ENCODE measurements at places on chromosomes 4 and X.

DNA sequence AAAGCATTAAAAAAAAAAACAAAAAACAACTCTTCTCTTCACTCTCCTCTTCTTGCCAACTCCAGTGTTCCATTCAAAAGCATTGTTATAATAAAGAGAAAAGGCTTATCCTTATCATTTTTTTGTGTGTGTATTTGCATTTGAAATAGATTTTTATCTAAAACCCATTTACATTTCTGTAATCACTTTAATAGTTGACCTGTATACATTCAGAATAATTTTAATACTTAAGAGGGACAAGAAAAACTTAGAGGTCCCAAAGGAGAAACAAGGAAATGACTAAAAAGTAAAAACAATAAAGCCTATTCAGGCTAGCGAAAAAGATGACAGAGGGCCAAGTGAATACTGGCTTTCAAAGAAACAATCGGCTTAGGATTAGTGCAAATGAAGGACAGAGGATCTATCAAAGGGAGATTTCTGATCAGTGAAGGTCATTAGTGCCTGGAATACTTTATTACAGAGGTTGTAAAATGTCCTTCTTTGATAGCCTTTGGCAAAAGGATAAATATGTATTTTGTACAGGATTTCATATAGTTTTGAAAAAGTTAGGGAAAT lies 808.3 kb downstream of the RPA4 start:
- DNase-seq, result no peak

GRCh38 chr4:147924604-147925412 lies 192.9 kb downstream of the ARHGAP10 start:
- peak; percentile 39 for DNase-seq

DNA sequence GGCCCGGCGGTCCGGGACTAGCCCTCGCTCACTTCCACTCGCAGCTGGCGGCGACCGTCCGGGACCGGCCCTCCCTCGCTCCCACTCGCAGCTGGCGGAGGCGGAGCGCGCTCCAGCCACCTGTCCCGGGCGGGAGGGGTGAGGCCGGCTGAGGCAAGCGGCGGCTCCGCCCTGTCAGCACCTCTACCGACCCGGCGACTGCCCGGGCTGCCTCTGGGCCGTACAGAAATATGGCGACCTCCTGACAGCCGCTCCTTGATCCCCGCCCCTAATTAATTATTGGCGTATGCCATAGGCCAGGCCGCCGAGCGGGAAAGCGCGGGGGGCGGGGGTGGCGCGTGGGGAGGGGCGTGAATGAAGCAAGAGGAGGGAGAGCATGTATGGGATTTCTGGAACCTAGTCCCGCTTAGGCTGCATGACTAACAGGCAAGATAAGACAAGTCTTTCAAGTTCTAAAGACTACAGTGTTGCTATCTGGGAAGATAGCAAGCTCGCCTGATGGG lies at the start of gene MORC4:
Gene MORC4, minus strand, starts transcription at position 200 of the 503 bp plus-strand sequence. CDS start 243 bp downstream, outside the sequence.
- peak; percentile 78 for DNase-seq

GRCh38 chr4:68953056-68953596 lies 1.5 kb upstream of the UGT2A3 start:
- no peak for DNase-seq

- DNase-seq, result peak; percentile 27
Measured at GRCh38 chr4:184825141-184825895, 450 bp downstream of the ACSL1 start.

- DNase-seq, result peak; percentile 65
Measured at GRCh38 chrX:66676413-66676812, 37.5 kb upstream of the EDA2R start.

DNA sequence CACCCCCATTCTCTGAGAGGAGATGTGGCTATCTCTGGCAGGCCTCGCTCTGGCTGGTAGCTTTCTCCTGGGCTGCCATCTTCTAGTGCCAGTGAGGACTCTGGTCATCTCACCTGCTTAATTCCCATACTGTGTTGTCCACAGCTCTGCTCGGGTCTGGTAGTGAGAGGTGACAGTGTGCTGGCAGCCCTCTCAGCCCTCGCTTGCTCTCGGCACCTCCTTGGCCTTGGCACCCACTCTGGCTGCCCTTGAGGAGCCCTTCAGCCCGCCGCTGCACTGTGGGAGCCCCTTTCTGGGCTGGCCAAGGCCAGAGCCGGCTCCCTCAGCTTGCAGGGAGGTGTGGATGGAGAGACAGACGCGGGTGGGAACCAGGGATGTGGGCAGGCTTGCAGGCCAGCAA lies 52.7 kb downstream of the CPLX1 start:
- no peak for DNase-seq

DNA sequence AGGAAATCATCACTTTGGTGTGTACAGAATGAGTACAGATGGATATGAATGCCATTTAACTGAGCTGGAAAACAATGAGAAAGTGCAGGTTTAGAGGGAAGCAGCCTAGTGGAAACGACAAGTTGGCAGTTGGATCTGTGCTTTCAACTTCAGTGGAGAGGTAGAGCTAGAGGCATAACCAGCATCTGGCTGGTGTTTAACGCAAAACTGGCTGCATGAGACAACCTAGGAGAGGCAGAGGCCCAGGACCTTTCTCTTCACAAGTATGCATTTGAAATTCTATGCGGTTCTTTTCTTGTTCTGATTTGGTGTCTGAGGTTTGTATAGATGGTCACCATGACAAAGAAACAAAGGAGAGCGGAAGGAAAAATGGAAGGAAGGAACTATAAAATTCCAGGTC lies 63.1 kb downstream of the ANXA5 start:
- no peak for DNase-seq

DNA sequence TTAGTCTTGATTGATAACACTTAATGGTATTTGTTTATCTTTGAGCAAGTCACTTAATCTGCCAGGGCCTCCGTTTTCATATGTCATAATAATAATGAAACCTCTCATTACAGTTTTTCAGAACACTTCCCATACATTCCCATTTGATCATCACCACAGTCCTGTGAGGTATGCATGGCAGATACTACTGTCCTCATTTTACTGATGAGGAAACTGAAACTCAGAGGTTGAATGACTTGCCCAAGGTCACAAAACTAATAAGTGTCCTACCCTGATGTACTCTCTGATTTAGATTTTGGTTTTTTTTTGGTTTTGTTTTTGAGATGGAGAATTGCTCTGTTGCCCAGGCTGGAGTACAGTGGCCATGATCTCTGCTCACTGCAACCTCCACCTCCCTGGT lies 25.7 kb downstream of the ZFX start:
- no peak for DNase-seq

DNA sequence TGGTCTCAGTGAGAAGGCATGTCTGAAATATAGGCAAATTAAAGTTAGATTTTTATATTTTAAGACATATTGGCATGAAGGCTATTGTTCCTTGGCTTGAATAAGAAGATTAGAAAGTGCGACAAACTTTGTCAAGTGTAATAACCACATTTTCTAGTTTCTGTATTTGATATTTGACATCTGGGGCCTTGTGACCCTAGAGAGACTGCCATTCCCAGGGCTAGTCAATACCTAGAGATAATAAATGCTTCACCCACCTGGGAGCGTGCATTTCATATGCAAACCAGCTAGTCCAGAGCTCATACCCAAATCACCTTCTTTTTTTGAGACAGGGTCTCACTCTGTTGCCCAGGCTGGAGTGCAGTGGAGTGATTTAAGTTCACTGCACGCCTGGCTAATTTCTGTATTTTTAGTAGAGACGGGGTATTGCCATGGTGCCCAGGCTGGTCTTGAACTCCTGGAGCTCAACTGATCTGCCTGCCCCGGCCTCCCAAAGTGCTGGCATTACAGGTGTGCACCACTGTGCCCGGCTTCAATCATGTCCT lies 62.6 kb downstream of the COQ2 start:
- DNase-seq, result no peak

DNA sequence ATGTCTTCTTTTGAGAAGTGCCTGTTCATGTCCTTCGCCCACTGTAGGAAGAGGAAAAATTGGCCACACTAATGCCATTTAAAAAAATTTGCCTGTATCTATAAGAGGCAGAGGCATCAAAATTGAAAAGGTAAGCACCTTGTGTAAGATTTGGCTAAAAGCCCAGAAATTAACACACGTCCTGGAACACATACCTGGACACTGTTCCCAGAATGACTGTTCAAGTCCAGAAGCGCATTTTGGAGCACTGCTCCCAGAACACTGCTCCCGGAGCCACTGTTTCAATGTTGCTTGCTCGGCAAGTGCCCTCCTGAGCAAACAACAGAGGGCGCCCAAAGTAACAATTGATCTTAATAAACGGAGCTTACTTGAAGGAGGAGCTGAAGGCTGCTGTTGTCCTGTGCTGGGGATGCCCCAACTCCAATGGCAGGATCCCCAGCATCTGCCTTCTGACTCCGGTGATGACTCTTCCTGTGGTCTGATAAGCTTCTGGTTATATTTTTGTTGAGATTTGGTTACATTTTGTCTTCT lies 1958.6 kb downstream of the C4orf33 start:
- no peak for DNase-seq

- DNase-seq, result peak; percentile 33
Measured at GRCh38 chr4:128908735-128909134, 99.2 kb downstream of the JADE1 start.

DNA sequence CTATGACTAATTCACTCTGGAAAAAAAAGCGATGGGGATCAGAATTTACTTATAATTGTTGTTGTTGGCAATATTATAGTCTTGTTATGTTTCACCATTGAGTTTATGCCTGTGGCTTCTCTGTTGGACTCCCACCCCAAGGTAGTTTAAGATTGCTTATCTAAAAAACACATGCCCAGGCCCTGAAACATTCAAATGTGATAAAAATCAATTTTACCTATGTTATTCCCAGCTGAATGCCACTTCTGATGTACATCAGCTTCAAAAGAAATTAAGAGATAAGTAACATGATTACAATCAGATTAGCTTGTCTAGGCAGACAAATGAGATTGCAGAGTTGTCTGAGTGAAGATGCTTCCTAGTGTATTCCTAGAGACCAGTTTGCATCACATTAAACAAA lies 484.7 kb downstream of the PCDH7 start:
- no peak for DNase-seq

- no peak for DNase-seq
Measured at GRCh38 chrX:11611161-11611560, 54.6 kb downstream of the ARHGAP6 start.

DNA sequence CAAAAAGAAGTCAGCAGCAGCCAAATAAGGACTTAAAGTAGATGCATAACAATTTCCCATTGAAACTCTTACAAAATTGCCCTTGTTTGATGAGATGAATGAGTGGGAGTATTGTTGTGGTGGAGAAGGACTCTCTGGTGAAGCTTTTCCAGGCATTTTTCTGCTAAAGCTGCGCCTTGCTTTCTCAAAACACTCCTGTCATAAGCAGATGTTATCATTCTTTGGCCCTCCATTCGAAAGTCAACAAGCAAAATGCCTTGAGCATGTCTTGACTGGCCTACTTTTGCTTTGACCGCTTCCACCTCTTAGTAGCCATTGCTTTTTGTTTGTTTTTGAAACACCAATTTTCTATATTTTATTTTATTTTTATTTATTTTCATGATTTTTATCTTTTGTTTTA lies 340.9 kb upstream of the FGF13 start:
- no peak for DNase-seq

- DNase-seq, result no peak
Measured at GRCh38 chr4:142085513-142086292, 449.3 kb downstream of the IL15 start.

DNA sequence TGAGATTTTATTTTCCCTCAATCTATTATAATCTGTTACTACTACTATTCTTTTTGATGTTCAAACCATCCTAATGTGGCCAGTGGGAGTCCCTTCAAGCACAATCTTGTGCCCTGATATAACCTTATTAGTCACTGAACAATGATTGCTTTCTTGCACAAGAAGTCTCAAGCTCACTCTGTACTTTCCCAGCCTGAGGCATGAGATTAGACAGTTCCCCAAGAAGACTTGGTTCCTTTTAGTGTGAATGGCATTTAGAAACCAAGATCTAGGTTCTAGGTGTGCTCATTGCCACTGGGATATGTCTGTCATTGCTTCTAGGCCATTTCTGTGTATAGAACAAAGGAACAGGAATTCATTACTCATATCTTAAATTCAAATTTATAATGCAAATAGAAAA lies 28.0 kb upstream of the RBM41 start:
- no peak for DNase-seq

DNA sequence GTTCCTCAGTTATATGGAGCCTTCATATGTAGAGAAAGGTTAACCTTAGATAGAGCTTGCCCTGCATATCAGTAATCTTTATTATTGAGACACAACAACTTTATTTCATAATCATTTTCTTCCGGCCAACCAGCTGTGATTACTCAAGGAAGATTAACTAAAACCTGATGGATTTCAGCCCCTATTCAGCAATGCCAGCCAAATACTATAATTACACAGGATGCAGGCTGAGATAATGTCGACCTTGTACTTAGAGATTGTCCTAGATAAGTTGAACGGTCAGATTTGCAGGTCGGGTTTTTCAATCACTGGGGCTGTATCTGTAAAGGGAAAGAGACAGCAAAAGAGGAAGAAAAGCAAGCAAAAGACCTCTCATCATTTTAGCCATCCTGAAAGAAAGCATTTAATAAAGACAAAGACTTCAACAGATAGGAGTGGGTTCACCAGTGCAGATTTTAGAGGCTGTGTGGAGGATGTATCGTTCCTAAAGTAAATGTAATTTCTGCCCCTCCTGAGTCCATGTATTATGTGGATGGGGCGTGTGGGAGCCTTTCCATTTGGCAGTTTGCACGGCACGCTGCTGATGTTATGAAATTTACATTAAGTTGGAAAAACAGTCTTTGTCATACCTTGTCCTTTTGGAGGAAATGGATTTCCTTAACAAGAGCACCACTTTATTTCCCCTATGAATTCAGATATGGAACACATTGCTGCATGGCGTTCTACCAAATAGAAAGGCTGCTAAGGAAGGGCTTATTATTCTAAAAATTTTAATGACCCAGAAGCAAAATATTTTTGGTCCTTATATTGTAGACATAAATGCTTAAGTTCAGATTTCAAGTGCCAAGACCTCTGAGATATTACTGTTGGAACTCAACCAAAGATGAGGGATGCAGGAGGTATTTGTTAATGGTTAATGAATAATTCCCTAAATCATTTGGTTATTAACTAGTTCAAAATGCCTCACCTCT lies 496.7 kb downstream of the SPRY1 start:
- peak; percentile 72 for DNase-seq

- no peak for DNase-seq
Measured at GRCh38 chr4:124642846-124643245, 69.7 kb downstream of the ANKRD50 start.

- DNase-seq, result peak; percentile 59
Measured at GRCh38 chrX:119121341-119121740, 6.3 kb downstream of the KIAA1210 start.

DNA sequence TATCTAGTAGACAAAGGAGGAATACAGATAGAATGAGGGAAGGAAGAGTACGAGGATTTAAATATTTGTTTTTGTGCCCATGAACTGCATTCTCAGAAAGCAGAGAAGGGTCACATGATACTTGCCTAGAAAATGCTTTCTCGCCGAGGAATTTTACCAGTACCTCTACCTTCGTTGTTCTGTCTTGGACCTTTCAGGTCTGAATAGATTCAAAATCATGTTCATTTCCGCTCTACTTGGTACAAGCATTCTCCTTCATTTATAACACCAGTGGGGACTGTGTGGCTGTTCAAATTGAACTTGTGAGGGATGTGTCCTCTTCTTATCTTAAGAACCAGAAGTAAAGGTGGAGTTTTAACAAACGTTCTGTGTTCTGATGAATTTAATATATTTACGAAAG lies 1.9 kb downstream of the USP38 start:
- DNase-seq, result peak; percentile 23

DNA sequence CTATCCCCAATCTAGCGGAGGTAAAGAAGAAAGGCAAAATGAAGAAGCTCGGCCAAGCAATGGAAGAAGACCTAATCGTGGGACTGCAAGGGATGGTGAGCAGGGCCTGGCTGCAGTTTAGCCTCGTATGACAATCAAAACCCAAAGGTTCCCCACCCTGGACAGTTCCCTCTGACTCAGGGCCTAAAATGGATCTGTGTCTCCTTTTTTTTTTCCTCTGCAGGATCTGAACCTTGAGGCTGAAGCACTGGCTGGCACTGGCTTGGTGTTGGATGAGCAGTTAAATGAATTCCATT lies 986 bp downstream of the HDAC6 start:
- no peak for DNase-seq
